NCI-H2107 (cell line): ENCODE measurements at places on chromosomes 16 and 17.
A peak's percentile ranks its signal among the peaks of the same experiment; 100 is the strongest.

- no peak for DNase-seq
Observed at GRCh38 chr17:81434072-81434471, 38.8 kb downstream of the BAHCC1 start.

DNA sequence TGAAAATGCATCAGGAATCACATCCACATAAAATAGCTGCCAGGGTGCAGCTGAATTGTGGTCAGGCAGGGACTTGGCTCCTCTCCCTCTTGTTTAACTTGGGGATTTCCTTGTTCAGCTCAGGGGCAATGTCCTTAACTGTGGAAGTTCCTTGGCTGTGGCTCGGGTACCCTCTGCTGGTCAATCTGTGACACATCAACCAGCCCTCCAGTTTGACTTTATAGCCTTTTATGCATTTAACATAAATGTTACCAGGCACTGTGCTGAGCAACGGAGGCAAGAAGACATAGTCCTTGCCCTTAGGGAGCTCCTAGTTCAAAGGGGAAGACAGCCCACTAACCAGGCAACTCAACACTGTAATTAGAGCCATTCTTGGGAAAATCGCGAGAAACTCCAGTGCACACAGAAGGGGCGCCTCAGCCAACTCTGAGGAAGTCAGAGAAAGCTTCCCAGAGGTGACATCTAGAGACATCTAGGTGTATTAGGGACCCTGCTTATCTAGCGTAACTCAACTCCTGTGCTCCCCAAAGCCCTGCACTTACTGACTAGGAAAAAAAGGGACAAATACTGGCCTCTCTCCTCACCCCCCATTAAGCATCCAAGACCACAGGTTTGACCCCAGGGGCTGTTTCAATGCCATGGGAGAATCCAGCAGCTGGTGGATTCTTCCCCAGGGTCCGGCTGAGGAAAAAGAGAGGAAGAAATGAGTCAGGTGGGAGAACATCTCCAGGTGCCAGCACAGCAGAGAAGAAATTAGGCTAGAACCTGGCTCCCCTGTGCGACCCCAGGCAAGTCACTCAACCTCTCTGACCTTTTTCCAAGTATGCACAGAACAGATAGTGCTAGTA lies 17.3 kb upstream of the EEF2K start:
- DNase-seq = peak; percentile 80

- DNase-seq = no peak
Observed at GRCh38 chr16:88423448-88423850, 29.6 kb upstream of the ZFPM1 start.

DNA sequence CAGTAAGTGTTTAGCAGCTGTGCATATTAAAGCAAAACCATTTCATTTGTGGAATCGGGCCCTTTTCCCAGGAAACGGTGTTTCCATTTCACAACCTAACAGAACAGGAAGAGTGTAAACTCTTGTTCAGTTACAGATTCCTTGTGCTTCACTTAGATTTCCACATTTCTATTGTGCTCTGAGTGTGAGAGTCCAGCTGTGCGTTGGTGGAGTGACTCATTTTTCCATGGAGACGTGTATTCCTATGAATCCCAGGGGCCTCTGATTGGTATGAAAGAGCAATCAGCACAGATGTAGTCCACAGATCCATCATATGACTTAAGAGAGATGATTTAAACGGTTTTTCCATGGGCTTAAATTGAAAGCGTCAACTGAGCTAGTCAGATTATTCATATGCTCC lies 13.3 kb upstream of the CAVIN1 start:
- no peak for DNase-seq

- no peak for DNase-seq
Observed at GRCh38 chr17:41593306-41593981, 6.7 kb upstream of the KRT14 start.

DNA sequence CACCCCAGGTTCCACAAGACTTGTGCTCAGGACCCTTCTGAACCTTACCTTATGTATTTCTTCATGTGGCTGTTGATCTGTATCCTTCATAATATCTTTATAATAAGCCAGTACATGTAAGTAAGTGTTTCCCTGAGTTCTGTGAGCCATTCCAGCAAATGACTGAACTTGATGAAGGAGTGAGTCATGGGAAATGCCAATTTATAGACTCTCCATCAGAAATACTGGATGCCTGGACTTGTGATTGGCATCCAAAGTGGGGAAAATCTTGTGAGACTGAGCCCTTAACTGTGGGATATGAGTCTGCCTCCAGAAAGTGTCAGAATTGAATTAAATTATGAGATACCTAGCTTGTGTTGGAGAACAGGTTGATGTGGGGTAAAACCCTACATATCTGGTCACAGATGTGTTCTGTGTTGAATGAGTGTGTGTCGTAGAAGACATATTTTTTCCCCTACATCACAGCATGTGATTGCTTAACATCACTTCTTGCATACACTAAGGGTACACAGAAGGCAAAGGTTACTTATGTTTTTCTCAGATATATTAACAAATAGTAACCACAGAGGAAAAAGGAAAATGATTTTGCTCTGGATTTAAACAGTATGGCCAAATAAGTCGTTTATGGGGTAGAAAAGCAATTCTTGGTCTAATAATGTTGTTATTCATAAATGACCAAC lies 70.2 kb upstream of the NETO2 start:
- DNase-seq = no peak

DNA sequence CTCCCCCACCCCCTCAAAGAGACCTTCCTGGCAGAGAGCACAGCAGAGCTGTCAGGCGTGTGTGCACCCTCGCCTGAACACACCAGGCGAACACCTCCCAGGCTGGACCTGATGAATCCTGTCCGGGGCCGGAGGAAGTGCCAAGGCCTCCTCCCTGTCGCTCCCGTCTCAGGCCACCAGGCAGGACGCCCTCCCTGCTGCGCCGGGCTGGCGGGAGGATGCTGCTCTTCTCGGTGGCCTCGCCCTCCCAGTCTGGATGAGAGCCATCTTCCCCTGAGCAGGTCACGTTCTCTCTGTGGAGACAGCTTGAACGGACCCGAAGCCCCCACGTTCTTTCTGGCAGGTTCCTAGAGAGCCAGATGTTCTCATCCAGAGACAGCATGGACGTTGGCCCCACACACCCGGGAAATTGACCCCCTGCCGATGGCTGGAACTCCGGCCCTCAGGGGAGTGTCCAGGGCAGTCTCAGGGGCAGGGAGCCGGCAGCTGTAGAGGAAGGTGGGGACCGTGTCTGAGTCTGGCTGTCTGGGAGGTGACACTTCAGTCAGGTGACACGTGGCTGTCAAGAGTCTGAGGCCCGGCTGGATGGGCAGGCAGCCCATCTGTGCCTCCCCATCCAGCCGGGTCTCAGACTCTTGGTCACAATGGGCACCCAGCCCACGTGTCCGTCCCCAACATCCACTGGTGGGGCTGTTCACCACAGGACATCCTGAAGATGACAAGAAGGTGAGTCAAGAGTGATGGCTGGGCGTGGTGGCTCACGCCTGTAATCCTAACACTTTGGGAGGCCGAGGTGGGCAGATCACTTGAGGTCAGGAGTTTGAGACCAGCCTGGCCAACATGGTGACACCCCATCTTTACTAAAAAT lies 5.0 kb upstream of the TIMP2 start:
- no peak for DNase-seq

- no peak for DNase-seq
Observed at GRCh38 chr16:50884066-50884860, 142.4 kb downstream of the CYLD start.

DNA sequence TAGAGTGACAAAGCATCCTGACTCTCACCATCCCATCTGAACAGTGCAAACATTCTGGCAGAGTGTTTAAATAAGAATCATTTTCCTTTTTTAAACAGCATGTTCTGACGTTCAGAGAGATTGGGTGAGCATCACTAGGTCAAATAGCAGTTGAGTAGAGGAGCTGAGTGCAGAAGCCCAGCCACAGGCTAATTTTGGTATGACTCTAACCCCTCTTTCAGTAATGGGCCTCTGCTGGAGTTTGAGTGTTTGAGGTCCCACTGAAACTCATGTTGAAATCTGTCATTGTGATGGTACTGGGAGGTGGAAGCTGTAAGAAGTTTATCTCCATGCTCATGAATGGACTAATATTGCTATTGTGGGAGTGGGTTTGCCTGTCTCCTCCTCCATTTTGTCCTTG lies 194.4 kb downstream of the SALL1 start:
- no peak for DNase-seq

DNA sequence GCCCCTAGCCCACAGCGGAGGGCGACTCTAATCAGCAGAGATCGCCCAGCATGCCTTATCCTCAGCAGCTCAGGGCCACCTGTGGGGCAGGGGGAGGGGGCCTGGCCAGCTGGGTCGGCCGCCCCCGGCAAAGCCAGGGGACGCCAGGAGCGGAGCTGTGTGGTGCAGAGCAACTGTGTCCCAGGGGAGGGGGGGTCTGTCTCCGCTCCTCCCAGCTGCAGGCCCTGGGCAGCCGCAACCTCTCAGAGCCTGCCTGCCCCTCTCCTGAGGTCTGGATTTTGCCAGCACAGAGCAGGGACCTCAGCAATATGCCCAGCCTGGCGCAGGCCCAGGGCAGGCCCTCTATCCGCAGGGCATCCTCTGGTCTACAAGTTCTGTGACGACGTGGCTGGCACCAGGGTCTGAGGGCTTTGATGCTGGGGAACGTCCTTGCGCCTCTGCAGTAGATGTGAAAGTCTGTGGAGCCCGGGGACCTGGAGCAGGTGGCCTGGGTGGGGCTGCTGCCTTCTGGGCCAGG lies 36.5 kb upstream of the SLC38A10 start:
- DNase-seq = no peak

DNA sequence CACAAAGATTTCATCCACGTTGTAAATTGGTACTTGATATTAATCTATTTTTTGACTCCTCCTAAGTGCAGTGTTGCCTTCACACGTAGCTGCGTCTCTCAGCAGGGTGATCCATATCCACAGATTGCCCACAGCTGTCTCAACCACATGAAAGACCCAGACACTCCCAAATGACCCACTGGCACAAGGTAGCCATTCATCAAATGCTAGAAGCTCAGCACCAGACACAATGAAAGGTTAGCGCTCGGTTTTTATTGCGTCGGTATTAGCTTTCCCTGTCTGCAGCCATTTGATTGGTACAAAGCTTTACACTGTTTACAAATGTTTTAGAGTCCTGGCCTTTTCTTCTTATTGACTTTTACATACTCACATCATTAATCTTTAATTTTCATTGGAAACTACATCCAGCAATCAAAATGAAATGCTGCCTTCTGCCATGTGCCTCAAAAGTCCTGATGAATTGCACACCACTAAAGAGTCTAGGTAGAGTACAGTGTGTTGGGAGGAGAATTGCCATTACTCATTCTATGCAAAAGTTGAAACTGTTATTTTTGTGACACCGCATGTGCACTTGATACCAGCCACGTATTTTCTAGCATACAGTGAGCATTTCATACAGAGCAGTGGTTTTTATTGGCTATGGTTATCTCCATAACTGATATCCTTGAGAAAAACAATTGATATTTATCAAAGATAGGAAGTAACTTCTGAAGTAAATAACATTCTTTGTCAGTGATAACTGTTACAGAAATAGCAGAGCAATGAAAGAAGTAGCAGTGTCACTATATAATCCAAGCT lies 127.3 kb upstream of the NUDT7 start:
- DNase-seq = no peak

DNA sequence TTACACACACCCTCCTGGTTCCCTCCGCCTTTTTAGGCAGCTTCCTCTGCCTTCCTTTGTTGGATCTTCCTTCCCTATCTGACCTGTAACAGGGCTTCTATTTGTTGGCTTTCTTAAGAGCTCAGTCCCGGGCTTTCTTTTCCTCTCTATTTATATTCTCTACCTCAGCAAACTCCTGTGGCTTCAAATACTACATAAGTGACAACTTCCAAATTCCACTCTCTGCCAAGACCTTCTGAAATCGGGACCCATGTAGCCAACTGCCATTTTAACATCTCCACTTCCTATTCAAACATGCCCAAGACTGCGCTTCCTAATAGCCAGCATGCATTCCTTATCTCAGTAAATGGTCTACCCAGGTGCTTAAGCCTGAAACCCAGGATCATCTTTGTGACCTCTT lies 128.1 kb downstream of the MRTFB start:
- DNase-seq = no peak

DNA sequence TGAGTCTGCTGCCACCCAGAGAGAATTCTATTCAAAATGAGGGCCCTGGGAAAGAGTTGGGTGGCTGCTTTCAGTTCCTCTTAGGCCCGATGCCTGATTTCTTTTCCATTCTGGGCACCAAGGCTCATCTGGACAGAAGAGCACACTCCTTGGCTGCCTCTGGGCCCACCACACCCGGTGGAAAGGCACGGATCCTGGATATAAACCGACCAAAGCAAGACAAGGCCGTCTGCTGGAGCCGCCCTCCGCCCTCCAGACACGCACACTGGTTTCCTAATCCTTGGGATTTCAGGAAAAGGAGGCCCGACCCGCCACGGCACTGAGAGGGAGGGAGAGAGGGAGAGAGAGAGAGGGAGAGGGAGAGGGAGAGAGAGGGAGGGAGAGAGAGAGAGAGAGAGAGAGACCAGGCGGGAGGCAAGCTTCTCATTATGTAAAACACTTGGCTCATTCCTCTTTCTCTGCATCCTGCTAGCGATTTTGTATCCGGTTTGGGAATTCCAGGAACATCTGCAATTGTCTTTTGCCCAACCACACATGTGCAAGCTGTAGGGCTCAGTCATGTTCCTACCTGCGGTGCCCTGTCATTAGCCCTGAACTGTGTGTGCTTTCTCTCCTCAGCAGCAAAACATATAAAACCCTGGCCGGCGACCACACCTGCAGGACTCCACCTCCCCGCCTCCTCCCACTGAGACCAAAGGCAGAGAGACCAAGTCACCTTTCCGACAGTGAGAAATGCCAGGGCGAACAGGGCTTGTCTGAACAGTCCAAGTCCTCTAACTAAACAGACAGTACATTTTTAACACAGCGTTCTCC lies 347.2 kb downstream of the SOX9 start:
- DNase-seq = no peak

DNA sequence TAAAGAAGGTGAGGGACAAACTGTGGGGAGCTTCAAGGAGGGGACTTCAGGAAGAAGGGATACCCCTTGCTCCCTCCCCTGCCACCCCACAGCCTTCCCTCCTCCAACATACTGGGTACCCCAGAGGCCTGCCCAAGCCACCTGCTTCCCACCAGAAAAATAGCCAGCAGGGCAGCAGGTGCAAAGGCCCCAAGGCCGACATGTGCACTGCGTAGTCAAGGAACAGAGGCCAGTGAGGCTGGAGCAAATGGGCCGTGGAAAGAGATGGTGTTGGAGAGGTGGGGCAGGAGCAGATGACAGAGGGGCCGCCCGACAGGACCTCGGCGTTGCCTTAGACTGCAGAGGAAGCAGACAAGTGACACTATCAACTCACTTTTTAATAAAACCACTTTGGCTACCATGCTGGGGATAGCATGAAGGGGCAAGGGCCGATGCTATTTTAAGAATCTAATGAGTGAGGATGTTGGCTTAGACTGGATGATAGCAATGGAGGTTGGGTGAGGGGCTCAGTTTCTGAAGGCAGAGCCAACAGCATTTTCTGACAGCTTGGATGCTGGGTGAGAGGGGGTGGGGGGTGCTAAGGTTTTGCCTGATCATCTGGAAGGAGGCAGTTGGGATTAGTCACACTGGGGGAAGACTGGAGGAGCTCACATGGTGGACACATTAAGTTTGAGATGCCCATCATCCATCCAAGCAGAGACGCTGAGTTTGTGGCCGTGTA lies 72.8 kb upstream of the TOB1 start:
- DNase-seq = no peak
